Bone marrow (tissue), 2 donors: ENCODE measurements at places on chromosomes 1 and 21.

GRCh38 chr1:219067350-219067712 lies 106.3 kb upstream of the LYPLAL1 start:
- no peak for DNase-seq

- DNase-seq: no peak
Observed at GRCh38 chr1:64482128-64482527, 12.2 kb downstream of the CACHD1 start.

GRCh38 chr1:23428136-23428905 lies 3.8 kb upstream of the TCEA3 start:
- no peak for DNase-seq

GRCh38 chr1:5265438-5266075 lies 611.1 kb downstream of the AJAP1 start:
- DNase-seq: no peak

DNA sequence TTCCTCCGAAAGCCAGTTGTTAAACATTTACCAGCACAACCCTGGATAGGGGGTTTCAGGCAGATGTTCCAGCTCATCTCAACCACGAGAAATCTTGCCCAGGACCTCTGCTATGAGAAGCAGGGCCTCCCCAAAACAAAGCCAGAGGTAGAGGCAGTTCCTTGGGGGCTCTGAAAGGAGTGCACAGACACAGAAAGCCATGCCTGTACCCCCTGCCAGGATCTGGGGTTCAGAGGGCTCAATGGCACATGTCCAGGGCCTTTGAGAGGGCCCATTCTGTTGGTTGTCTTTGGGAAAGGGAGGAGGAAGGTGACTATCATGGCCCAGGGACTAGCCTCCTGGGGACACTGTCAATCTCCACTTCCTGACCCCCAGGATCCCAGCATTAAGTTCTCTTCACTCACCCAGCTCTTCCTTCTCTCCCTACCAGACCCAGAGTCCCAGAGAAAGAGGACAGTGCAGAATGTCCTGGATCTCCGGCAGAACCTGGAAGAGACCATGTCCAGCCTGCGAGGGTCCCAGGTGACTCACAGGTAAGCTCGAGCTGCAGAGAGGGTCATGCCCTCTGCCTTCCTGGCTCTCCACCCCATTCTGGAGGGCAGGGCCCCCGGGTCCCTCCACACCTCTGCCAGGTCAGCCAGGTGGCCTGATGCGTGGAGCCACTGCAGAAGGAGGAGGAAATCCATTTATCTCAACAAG lies 116.4 kb upstream of the IPO9 start:
- no peak for DNase-seq
